ENCODE measurements at places on chromosomes 7 and 10.
A peak's percentile ranks its signal among the peaks of the same experiment; 100 is the strongest.

GRCh38 chr10:31949266-31949665 lies 20.6 kb upstream of the ARHGAP12 start:
- DNase-seq = no peak

DNA sequence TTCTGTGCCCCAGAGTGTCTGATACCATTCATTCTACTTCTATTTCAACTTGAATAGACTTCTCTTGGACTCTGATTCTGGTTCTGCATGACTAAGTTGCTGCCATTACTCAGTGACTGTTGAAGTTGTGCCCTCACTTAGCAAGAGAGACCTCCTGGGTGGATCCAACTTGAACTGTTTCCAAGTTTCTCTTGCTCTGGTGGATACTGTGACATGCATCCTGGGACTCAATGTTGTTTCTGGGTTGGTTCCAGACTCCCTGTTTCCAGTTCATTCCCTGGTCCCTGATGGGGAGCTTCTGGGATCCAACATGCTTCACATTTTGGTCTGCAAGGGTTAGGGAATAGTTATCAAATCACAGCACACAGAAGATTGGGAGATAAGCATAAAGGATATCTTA lies 26.2 kb upstream of the PRPF18 start:
- DNase-seq = no peak

DNA sequence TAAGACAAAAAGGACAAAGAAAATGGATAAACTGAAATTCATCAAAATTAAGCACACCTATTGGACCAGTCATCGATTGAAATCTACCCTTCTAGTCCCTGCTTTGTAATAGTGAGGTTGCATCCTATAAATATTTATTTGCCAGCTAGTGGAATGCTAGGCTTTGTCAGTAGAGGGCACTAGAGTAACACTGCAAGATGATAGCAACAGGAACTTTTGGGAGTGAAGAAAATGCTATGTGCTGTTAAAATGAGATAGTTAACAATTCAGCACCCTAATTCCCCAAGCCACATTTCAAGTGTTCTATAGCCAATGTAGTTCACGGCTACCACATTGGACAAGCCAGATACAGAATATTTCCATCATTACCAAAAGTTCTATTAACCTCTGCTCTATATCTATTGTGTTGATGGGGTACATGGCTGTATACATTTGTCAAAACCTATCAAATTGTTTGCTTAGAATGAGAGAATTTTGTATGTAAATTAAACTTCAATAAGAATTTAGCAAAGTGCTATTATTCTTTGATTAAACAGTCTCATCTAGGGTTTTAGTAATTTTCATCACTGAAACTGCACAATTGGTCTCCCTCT lies 69.8 kb downstream of the LSMEM1 start:
- DNase-seq = peak; percentile 5

GRCh38 chr7:145845345-145845744 lies 271.3 kb upstream of the CNTNAP2 start:
- DNase-seq = peak; percentile 67

DNA sequence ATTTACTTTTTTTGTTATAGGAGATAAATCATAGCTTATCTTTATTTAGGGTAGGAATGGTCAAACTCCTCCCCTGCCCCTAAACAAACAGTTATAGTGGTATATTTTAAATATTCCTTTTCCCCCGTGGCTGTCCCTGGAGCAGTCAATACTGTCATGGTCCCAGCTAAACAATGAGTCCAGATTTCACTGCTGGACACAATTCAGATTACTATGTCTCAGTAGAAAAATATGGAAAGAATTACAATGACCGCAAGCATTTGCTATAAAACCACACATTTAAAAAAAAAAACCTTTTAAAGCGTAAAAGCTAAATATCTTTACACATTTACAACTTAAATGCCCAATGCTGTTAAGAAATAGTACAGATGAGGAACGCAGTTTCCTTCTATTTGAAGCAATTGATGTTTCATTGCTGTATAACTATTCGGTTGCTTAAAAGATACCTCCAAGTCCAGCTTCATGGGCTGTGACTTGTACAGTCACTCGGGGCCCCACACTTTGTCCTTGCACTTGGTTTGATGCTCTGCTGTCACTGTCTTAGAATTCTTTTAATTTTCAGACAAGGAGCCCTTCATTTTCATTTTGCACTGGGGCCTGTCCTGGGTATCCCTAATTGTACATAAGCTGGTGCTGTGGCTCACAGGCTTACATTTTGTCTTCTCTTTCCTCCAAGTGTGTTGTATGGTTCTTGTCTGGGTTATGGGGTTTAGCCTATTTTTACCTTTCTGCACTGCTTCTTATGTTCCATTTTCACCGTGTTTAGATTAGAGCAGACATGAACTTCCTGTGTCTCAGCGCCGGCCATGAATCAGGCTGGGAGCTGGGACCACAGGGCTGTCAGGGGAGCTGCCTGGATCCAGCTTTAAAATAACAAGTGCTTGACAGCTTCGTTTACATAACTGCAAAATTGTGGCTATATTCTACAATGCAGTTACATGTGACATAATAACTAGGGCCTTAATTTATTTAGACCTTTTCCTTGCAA lies 530.2 kb upstream of the FZD8 start:
- no peak for DNase-seq

DNA sequence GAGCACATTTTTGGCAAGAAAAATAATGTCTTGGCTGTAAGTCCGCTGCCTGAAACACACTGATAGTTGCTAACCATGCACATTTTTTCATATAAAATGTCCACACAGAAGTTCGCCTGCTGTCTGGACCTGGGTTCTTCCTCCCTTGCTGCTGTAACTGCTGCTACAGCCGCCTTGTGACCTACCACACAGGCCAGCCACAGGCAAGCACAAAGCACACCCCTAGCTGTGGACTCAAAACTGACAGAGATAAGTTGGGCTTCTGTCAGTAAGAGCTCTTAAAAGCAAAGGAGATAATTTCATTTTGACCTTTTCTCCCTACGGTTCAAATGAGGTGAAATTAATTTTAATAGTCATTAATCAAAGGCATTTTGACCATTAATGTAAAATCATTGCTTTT lies 354.7 kb downstream of the OTUD1 start:
- no peak for DNase-seq

DNA sequence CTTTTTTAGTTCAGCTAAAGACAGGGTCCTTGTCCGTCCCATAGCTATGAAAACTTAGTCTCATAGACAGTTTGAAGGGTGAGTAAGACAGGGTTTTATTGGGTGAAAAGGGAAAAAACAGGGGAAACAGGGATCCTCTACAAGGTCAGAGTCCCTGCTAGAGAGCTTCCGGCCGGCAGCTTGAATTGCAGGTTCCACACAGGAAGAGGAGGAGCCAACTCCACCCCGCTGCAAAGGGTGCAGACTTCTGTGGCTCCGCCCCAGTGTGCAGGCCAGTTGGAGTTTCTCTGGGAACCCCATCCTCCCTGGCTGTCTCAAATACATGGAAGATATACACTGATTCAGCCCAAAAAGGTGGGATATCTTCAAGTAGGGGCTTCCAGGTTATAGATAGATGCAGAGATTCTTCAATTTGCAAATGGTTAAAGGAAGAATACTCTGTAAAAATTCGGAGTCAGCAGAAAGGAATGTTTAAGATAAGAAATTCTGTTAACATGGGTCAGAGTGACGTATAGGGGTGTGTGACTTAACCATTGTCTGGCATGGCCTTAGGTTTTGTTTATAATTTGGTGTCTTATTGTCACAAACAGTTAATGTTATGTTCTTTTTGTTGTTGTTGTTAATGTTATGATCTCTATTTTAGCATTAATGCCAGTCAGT lies 34.6 kb upstream of the HECW1 start:
- no peak for DNase-seq

DNA sequence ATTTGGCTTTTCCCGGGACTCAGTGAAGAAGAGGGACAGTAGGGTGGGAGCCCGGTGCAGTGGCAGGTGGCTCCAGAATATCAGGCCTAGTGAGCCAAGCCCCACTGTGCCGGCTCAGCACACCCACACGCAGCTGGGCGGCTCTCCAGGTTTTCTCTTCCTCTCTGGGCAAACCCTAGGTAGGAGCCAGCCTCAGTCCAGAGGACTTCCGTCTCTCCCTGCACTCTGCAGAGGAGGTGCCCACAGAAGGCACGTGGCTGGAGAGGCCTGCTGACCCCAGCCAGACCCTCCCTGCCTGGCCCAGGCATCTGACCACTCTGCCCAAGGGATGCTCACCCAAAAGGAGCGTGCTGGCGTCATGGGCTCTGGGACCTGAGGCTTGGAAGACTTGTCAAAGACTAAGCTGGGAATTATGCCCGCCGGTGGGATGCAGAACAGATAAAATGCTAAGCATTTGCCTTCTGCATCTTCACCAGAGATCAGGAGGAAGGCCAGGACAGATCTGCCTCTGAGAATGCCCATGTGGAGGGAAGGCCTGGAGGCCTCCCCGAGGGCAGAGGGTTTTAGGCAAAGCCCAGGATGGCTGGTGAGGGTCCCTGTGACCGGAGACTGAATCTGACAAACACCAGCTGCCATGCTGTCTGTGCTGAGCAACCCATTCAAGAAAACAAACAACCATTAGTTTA lies 40.2 kb downstream of the TCERG1L start:
- no peak for DNase-seq

DNA sequence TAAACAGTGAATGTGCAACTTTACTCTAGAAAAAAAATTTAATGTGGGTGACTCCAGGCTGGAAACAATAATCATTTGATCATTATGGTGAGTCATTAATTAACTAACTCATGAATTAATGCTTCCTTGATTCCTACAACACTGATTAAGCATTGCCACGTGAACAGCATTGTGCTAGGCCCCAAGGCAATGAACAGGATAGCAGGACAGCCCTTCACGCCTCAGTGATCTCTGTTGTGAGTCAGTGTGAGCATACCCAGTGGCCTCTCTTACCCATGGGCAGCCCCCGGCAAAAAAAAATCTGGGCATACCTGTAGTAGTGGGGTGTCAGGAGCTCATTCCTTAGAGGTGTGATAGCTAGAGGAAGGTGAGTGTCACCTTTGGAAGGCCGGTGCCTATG lies 76.0 kb downstream of the DENND2A start:
- no peak for DNase-seq

DNA sequence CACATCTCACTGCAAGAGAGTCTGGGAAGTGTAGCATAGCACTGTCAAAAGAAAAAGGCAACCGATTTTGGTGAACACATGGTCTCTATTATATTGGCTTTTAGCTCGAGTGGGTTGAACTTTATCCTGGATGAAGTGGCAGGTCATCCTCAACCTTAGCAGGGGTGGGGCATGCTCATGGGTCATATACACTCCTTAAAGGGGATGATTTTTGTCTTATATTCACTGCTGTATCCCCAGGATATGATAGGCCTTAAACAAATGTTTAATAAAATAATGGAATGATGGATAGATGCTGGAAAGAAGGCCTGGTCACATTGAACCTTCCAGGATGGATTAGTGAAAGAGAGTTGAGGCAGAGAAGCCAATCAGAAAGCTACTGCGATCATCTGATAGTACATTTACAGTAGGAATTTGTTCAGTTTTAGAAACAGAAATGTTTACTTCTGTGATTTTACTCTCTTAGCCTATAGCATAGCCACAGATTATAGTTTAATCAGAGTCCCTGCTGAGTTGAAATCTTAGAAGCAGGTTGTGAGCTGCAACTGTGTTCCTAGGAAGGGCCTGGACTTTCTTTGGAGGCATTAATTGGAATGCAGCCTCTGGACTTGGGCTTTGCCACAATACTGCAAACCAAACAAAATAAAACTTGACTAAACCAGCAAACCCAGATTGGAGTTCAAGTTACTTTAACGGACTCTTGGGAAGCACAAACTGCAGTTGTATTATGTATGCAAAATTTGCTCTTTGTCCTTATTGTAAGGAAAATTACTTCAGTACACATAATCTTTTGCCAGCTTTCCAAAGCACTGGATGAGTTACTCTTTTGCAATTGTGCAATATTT lies 138.3 kb downstream of the BMPER start:
- DNase-seq = no peak

GRCh38 chr10:36780158-36780557 lies 345.2 kb upstream of the ANKRD30A start:
- no peak for DNase-seq

GRCh38 chr10:17801507-17801906 lies 7.6 kb upstream of the MRC1 start:
- no peak for DNase-seq

DNA sequence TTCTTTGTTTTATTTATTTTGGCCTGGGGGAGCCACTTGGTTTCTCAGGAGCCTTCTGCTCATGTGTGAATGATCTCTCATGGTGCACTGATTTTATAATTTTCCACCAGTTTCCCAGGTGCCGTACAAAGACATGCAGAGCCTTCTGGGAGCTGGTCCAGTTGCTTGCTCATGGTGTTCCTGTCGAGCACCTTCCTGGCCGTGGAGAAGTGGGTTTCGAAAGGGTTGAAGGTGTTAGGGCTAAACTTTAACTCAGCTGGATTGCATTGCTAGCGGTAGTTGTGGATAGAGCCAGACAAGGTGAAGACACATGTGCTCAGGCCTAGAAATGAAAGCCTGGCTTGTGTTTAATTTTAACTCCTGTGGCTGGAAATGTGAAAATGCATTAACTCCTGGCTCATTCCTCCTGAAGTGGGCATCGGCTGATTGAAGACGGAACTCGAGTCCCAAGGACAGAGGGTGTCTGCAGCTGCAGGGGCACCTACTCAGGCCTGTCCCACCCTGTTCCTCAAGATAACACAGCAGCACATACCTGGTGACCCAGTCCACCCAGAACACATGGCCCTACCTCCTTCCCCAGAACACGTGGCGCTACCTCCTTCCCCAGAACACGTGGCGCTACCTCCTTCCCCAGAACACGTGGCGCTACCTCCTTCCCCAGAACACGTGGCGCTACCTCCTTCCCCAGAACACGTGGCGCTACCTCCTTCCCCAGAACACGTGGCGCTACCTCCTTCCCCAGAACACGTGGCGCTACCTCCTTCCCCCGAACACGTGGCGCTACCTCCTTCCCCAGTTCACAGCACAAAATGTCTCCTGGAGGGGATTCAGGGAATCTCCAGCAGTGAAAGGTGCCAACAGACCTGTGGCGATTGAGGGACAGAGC lies 133.2 kb downstream of the WDR37 start:
- no peak for DNase-seq

GRCh38 chr7:44134943-44135628 lies 6.0 kb downstream of the MYL7 start:
- no peak for DNase-seq

GRCh38 chr7:111741811-111742240 lies 179.5 kb upstream of the IMMP2L start:
- DNase-seq = peak; percentile 64

DNA sequence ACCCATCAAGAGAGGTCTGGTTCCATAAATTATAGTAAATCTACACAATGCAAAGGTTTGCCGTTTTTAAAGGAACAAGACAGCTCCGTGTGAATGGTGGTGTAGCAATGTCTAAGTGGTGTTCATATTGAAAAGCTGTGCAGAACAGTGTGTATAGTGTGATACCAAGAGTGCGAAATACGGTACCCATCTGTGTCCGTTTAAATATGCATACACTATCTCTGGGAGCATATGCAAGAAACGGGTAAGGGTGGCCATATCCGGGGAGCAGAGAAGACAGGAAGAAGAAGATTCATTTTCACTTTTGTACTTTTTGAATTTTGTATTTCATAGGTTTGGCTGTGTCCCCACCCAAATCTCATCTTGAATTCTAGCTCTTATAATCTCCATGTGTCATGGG lies 102.0 kb downstream of the CCDC3 start:
- no peak for DNase-seq

Data from NCI-H146 (cell line).